ENCODE measurements at places on chromosomes 1 and 21.

GRCh38 chr1:47797575-47797974 is 199.6 kb downstream of the TRABD2B start:
- peak; percentile 16 for DNase-seq

DNA sequence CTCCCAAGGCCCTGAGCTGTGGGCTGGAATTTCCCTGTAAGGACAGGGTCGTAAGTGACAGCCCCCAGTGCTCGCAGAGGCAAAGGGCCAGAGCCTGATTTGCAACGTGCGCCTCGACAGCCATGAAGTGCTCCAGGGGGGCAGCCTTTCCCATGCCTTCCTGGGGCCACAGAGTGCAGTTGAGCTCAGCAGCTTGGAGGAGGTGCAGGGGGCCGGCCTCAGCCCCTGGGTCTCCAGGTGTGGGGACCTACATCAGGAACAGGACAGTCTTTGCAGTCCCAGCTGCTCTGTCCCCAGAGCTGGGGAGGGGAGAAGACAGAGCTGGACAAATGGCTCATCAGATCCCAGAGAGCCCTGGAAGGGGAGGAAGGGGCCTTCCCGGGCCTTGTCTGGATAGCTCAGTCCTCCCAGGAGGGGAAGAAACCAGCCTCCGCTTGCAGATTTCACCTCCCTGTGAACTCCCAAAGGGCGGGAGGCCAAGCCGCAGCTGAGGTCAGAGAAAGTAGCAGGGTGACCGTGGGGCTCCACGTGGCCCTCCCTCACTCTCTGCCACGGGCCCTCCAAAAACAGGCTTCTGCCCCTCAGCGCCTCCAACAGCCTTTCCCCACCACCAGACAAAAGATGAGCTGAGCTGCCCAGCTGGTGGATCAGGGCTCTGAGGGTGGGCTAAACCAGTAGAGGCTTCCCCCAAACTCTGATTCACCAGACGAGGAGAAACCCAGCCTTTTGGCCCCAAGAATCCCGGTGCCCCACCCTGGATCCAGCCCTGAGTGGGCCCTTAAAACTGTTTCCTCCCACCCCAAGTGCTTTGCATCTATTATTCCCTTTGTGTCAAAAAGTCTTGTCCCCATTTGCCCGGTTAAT is 76.5 kb downstream of the DHRS3 start:
- DNase-seq = peak; percentile 89

- no peak for DNase-seq
These were observed 249.1 kb upstream of the POGK start for GRCh38 chr1:166590161-166590560.

GRCh38 chr1:40625476-40626382 is 39.8 kb downstream of the RIMS3 start:
- peak; percentile 50 for DNase-seq

- no peak for DNase-seq
These were observed 71.9 kb downstream of the ZSWIM5 start for GRCh38 chr1:45134461-45134873.

GRCh38 chr1:83815330-83815729 is 183.6 kb downstream of the TTLL7 start:
- peak; percentile 63 for DNase-seq

- no peak for DNase-seq
These were observed 77.6 kb downstream of the CLIC4 start for GRCh38 chr1:24822887-24823286.

GRCh38 chr1:2415801-2416208 is 3.4 kb upstream of the PEX10 start:
- no peak for DNase-seq

DNA sequence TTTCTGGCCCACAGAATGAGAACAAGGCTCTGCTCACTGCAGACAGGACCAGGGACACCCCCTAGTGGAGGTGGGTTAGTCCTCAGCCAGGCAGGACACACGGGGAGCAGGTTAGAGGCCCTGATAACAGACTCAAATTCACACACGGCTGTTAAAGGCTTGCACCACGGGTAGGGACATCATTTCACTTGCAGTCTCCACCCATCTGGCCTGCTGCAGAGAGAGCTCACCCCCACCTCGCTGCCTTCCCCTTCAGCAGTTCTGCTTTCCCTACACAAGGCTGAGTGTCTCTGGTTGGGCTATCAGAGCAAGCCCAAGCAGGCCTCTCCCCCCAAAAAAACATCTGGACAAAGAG is 20.6 kb downstream of the MEF2D start:
- DNase-seq = no peak

DNA sequence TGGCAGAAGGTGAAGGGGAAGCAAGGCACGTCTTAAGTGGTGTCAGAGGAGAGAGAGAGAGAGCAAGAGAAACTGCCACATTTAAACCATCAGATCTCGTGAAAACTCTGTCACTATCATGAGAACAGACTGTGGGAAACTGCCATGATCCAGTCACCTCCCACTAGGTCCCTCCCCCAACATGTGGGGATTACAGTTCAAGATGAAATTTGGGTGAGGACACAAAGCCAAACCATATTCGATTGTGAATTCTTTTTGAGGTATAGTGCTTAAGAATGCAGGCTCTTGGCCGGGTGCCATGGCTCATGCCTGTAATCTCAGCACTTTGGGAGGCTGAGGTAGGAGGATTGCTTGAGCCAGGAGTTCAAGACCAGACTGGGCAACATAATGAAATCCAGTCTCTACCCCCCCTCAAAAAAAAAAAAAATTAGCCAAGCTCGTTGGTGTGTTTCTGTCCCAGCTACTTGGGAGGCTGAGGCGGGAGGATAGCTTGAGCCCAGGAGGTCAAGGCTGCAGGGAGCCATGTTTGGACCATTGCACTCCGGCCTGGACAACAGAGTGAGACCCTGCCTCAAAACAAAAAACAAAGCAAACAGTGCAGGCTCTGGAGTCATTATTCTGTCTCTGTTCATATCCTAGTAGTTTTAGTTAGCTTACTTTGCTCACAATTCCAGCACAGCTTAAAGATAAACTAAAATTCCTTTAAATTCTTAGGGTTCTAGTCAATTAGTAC is 6.0 kb downstream of the ZCCHC17 start:
- peak; percentile 10 for DNase-seq

DNA sequence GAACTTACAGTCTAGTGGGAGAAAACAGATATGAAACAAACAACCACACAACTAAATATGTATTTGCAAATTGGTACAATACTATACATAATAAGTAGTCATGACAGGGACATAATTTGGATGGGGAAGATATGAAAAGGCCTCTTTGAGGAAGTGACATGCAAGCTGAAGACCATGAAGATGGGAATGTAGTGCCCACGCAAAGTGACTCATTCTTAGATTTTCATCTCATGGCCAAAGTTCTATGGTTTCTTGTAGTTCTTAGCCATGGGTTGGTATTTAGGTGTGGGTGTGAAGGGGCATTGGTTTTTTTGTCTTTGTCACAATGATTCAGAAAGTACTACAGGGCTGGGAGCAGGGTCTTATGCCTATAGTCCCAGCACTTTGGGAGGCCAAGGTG is 105.4 kb upstream of the FAM78B start:
- DNase-seq = no peak

DNA sequence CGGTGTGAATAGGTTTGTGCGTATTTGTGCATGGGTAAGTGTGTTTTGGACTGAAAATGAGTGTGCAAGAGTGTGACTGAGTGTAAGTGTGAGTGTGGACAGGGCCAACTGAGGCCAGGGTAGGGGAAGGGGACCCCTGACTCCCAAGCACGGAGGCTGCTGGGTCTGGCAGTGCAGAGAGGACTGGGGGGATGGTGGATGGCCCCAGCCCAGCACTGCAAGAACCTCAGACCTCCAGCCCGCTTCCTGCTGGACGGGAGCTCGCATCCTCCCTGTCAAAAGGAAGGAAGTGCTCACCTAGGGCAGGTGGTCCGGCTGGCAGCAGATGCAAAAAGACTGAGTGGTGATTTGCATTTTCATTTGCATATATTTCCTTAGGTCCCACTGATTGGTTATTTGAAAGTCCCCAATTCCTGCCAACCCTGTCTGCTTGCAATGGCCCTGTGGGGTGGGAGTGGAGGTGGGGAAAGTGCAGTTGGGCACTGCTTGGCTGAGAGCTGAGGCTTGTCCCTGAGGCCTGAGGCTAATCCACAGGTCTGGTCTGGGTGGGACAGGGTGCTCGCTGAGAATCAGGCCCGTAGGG is 42.8 kb upstream of the CASZ1 start:
- DNase-seq = no peak

DNA sequence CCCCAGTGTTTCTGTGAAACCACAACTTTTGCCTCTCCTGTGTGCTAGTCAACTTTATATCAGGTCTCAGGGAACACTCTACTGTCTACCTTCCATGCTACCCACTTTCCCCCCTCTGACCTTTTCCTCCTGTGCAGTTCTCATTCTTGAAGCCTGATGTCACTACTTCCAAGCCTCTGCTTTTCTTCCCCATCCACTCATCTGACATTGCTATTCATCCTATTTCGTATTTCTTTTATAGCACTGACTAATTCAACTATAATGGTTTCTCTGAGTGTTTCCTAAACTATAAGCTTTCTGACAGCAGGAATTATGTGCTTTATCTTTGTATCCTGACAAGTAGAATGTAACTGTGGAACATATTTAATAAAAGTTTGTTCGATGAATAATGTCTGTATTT is 18.2 kb upstream of the DPH5 start:
- DNase-seq = peak; percentile 78

- no peak for DNase-seq
These were observed 146.9 kb upstream of the C1orf174 start for GRCh38 chr1:4046836-4047461.

GRCh38 chr21:44684483-44684882 is 2.5 kb upstream of the KRTAP12-1 start:
- DNase-seq = no peak

GRCh38 chr1:156102633-156103511 is 11.6 kb upstream of the LMNA start:
- peak; percentile 75 for DNase-seq

DNA sequence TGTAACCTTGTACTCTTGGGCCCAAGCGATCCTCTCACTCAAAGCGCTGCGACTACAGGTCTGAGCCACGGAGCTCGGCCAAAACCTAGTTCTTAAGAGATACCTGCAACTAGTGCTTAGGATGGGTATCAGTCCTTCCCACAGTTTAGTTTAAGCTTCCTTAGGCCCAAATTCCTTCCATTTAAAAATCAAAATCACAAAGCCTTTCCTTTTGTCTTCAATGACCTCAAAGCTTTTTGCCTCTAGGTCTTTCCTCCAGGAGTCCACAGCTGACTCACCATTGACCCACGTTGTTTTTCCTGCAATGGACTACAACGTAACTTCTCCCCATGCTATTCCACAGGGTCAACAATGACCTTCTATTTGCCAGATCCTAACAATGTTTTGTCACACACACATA is 64.0 kb downstream of the APP start:
- DNase-seq = no peak

- no peak for DNase-seq
These were observed 99.0 kb upstream of the RUNX3 start for GRCh38 chr1:25028907-25029599.

- peak; percentile 86 for DNase-seq
These were observed 283.4 kb downstream of the ASTN1 start for GRCh38 chr1:176880955-176881595.

DNA sequence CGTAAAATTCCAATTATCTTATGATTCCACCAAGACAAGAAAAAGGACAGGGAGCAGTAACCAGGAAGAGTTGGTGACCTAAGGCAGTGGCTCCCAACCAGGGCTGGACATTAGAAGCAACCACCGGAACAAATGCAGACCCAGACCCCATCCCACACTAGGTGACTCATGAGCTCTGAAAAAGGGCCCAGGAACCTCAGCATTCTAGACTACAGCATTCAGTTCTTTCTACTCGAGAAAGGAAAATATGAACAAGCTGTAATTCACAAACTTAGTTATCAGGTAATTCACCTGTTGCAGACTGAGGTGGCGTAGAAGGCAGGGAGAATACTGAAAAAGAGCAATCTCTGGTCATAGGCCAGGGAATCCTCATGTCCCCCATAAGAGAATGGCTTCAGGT is 138.4 kb upstream of the KRTAP19-8 start:
- DNase-seq = peak; percentile 71

DNA sequence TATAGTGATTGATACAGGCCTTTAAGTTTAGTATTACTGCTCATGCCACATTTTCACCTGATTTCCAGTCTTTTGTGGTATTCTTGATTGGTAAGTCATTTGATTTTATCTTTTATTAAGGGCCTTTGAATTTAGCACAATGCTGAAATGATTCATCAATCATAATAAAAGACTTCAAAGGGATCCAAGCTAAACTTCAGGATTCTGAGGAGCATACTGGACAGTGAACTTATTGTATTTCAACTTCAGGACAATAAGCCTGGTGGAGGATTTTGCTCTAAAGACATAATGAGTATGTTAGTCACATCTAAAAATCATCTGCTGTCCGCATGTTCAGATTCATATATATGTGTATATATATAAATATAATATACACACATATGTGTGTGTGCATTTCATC is 233.3 kb downstream of the SETD4 start:
- no peak for DNase-seq

DNA sequence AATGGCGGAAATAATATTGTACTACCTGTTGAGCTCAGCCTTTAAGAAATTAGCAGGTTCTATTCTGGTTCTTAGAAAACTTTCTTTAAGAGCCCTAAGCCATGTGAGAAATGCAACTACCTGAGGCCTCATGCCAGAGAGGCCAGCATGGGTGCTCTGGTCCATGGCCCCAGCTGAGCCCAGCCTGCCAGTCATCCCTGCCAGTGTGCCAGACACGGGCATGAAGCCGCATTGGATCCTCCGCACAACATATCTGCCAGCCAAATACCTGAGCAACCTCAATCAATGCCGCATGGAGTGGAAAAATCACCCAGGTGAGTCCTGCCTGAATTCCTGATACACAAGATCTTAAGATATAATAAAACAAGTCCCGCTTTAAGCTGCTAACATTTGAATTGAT is 91.8 kb downstream of the C21orf91 start:
- no peak for DNase-seq

DNA sequence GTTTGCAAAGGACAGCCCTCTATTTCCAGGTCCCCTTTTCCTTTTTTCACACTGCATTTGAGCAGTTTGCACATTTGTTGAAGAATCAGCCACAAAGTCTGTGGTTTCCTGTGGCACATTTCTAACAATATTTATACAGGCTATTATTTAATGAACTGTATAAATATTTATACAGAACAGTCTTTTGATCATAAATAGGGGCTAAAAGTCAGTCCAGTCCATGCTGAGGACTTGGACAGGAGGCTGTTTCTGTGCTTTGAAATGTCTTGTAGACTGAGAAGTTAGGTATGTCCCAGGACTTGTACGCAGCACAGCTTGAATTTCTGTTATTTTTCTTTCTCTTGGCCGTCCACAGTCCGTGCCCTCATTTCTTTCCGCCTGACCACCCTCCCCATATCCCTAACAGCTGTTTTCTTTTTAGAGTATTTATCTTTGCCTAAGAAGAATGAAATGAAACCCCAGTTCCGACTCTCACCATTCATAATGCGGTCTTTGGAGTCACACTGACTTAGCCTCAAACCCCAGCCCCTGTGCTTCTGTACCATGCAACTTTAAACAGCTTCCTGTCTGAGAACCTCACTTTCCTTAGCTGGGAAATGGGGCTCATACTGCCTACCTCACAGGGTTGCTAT is 19.7 kb downstream of the FGGY start:
- DNase-seq = peak; percentile 86
